ENCODE measurements at places on chromosomes 5 and 9. TPM values are rescaled to one million over a fixed set of nuclear protein-coding genes. Genes with fewer than 3 reads are reported as not detected.

GRCh38 chr9:76162751-76163500 is 231.3 kb downstream of the RFK start:
- ATAC-seq, result no peak

GRCh38 chr5:41925555-41925951 is 472 bp downstream of the FBXO4 start:
- ATAC-seq, result peak; percentile 28

The SLC24A2 gene
- not detected for total RNA-seq

DNA sequence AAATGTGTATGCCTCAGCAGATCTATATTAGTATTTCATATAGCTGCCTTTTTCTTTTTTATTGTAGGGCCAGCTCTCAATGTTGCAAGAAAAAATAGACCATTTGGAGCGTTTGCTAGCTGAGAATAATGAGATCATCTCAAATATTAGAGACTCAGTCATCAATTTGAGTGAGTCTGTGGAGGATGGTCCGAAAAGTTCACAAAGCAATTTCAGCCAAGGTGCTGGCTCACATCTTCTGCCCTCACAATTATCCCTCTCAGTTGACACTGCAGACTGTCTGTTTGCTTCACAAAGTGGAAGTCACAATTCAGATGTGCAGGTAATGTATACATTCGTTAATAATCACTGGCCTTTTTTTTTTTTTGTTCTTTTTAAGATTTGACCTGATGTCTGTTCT is 23.7 kb downstream of the MAN2A1 start:
- ATAC-seq, result no peak

The MARCOL gene
- not detected for total RNA-seq

- ATAC-seq, result no peak
These were observed 602 bp upstream of the CD274 start for GRCh38 chr9:5449521-5450358.

DNA sequence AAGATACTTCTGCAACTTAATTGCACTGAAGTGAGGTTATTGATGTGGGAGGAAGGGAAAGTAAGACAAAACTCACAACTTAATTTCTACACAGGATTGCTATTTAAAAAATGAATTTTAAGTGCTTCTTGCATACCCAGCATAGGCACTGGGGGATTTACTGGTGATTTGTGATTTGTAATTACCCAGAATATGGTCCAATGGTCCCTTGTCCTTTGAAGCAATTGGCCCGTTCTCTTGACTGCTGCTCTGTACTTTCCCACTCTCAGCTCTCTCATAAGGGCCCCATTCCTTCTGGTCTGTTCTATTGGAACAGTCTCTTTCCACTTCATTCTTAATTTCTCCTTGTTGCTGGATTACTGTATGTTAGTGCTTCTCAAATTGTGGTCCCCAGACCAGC is 75.4 kb upstream of the SPATA31D4 start:
- no peak for ATAC-seq

The PCDHB12 gene
- 0.67 TPM for total RNA-seq

The SDHA gene
- 93.9 TPM for total RNA-seq

GRCh38 chr5:154063372-154063771 is 24.6 kb downstream of the MFAP3 start:
- no peak for ATAC-seq

GRCh38 chr9:3894772-3895171 is 369.0 kb upstream of the RFX3 start:
- ATAC-seq, result no peak
